ENCODE measurements at places on chromosomes 7 and 10. TPM values are rescaled to one million over a fixed set of nuclear protein-coding genes. Genes with fewer than 3 reads are reported as not detected.

Gene LEP
- not detected for total RNA-seq

Gene HMX3
- not detected for total RNA-seq

Gene KIAA1549
- total RNA-seq: 20.2 TPM

Gene NRCAM
- total RNA-seq: 42.6 TPM

Gene IDI2
- total RNA-seq: not detected

Gene ZPBP
- total RNA-seq: not detected

Gene ATOH7
- not detected for total RNA-seq

Gene IFIT1B
- not detected for total RNA-seq

Gene MYH16
- total RNA-seq: 11.7 TPM
